Stimulated activated CD8-positive, alpha-beta memory T cell treated with anti-CD3 and anti-CD28 coated beads, Interleukin-4, amount 100 ng/mL, for 1 hour (primary cell): ENCODE measurements at places on chromosomes 3 and 15.

DNA sequence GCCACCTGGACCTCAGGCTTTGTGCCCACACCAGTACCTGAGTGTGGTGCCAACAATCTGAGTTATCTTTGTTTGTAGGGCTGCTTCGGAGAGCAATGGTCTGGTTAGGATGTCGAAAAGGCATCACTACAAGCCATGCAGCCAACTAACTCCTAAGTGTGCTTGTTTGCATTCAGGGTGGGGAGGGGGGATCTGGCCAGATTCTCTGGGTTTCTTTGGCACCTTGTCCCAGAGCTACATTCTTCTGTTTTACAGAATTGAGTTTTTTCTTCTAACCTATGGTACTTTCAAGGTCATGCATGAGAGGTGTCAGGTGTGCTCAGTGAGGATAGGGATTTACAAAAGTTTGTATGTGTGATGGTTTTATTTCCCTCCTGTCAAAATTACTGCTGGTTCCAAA, 391.4 kb upstream of the RARB start:
- no peak for DNase-seq

GRCh38 chr3:98657457-98657856, 64.0 kb upstream of the CPOX start:
- no peak for DNase-seq

- no peak for DNase-seq
Measured at GRCh38 chr3:139893267-139893962, 41.6 kb upstream of the CLSTN2 start.

DNA sequence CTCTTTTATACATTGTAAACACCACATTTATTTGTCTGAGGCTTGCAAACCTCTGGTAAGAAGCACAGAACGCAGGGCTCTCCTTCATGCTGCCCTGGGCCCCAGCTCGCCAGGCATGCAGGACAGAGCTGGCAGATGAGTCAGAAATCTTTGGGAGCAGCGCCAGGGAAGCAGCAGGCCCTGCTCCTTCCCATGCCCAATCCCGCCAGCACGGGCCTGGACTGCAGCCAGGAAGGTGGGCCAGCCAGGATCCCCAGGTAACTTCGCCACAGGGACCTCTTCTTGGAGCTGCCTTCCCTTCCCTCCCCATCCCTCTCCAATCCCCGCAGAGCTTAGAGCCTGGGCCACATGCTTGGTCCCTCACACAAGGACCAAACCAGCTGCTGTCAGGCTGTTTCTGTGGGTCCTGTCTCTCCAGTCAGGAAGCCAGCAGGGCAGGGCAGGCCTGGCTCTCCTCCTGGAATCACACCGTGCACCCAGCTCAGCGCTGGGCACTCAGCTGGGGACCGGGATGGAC, 8.8 kb downstream of the STOML1 start:
- DNase-seq = no peak

- DNase-seq = no peak
Measured at GRCh38 chr15:40772014-40772413, 2.2 kb downstream of the C15orf62 start.

GRCh38 chr15:41584636-41585126, 25.7 kb downstream of the TYRO3 start:
- no peak for DNase-seq

- DNase-seq = no peak
Measured at GRCh38 chr3:126488185-126488584, 12.5 kb upstream of the ZXDC start.

GRCh38 chr15:74312445-74313007, 54.9 kb downstream of the CYP11A1 start:
- DNase-seq = no peak

DNA sequence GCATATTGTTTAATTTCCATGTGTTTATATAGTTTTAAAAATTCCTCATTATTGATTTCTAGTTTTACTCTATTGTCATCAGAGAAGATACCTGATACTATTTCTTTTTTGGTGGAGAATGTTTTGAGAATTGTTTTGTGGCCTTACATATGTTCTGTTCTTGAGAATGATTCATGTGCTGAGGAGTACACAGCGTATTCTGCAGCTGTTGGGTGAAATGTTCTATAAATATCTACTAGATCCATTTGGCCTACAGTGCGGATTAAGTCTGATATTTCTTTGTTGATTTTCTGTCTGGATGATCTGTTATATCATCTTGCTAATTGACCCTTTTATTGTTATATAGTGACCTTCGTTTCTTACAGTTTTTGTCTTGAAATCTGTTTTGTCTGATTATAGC, 109.7 kb downstream of the UBE2E2 start:
- DNase-seq = no peak

GRCh38 chr3:61182662-61183061, 68.6 kb downstream of the FHIT start:
- no peak for DNase-seq

- no peak for DNase-seq
Measured at GRCh38 chr3:188353426-188353825, 199.5 kb downstream of the LPP start.

DNA sequence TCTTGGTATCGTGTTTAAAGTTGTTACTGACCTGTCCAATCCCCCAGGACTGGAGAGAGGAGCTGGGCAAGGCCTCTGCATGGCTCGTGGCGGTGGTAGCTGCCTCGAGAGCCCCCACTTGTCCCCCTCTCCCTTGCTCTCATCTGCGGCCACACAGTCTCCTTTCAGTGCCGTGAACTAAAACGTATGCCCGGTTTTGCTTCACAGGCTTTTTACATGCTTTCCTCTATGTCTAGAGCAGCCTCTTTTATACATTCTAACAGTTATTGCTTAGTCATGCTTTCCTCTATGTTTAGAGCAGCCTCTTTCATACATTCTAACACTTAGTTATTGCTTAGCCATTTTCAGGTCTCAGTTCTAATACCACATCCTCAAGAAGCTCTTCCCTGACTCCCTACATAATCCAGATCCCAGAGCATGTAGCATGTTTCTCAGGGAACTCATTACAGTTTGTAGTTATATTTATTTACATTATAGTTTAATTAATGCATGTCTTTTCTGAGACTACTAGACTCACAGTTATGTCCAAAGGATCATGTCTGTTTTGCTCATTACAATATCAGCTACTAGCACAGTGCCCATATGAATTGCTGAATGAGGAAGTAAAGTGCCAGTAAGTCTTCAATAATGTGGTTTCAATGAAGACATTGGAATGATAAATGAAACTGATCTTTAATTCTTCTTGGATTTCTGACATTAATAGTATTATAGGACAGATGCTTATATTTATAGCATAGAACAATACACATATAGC, 66.5 kb upstream of the TBL1XR1 start:
- DNase-seq = no peak

GRCh38 chr3:71288269-71288930, 295.1 kb downstream of the FOXP1 start:
- DNase-seq = no peak

DNA sequence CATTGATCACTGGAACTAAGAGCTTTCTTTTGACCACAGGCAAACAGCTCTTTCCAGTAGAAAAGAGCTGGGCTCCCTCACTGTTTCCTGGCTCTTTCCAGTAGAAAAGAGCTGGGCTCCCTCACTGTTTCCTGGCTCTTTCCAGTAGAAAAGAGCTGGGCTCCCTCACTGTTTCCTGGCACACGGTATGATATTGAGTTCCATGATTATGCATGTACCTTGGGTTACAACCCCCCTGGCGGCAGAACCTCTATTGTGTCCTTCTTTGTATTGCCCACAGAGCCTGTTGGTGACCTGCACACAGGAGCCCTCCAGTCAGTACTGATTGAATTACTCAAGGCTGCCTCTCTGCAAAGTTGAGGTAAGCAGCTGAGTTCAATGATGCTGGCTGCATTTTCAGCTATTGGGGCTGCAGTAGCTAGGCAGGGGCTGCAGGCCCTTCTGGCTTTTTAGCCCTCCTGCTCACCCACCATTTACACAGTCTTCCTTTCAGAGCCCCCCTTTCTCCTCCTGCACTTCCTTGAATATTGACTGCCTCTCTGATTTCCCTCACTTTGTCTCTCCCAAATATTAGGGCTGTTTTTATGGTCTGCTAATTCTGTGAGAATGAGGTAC, 10.2 kb downstream of the ACKR2 start:
- DNase-seq = no peak

DNA sequence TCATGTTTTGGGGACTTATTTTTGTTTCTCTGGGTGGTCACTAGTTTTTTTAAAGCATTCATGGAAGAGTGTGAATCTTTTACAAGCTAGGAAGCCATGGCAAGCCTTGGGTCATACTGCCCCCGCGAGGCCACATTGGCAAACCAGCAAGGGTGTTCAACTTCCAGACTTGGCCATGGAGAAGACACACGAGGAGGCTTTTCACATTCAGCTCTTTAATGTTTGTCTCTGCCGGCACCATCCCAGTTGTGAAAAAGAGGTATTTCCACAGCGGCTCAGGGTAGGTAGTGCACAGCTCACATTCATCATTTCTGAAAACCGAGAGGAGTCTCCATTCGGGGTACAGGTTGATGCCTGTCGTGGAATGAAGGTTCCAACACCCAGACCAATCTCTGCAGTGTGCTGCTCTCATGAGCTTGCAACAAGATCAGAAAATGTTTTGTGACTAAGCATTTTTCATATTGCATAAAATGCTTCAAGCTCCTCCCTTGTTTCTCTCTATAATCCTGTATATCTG, 7.7 kb downstream of the CCR5 start:
- peak; percentile 39 for DNase-seq

DNA sequence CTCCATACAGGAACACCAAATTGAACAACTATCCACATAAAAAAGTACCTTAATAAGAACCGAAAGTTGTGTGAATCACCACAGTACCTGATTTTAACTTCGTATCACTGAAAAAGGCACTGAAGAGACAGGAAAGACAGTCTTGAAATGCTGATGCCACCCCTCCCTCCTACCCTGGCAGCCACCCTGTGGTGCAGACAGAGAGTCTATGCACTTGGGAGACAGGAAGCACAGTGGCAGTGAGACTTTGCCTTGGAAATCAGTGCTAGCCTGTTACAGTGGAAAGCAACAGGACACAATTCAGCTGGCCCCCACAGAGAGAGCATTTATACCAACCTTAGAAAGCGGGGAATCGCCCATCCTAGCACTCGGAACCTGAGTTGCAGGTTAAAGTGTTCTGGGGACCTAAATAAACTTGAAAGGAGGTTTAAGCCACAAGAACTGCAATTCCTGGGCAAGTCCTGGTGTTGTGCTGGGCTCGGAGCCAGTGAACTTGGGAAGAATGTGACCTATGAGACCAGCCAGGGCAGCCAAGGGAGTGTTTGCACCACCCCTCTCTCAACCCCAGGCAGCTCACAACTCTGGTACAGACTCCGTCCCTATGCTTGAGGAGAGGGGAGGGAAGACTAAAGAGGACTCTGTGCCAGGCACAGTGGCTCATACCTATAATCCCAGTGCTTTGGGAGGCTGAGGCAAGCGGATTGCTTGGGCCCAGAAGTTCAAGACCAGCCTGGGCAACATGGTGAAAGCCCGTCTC, 240.1 kb downstream of the ISL2 start:
- DNase-seq = no peak

DNA sequence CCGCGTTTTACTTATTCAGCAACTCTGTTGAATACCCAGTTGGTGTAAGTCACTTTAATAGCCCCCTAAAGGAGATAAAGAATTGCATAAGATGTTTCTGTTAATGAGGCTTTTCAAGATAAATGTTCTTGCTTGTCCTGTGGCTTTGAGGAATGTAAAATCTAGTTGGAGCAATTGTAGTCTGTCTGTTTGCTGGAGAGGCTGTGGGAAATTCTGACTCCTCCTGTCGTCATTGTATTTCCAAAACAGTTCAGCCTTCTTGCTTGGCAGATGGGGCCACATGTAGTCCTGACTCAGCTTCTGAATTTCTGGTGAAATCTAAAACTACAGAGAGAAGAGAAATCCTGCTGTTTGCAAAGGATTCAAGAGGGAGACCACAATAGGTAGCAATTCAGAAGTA, 114.4 kb downstream of the RYR3 start:
- DNase-seq = no peak

GRCh38 chr3:194339356-194339755, 11.8 kb downstream of the CPN2 start:
- DNase-seq = no peak

DNA sequence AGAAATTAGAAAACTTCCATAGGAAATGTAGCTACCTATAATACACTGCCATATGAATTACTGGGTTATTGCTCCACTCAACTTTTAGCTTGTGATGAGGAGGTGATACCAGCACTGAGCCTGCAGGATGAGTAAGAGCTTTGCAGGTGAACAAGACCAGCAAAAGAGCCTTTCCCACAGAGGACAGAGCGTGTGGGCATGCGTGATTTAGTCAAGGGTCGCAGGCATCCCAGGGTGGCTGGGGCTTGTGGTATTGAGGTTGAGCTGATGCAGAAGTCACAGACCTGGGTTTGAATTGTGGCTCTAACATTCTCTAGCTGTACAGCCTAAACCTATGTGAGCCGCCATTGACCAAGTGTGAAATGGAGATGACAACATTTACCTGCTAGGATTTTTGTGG, 5.6 kb downstream of the NRROS start:
- no peak for DNase-seq

DNA sequence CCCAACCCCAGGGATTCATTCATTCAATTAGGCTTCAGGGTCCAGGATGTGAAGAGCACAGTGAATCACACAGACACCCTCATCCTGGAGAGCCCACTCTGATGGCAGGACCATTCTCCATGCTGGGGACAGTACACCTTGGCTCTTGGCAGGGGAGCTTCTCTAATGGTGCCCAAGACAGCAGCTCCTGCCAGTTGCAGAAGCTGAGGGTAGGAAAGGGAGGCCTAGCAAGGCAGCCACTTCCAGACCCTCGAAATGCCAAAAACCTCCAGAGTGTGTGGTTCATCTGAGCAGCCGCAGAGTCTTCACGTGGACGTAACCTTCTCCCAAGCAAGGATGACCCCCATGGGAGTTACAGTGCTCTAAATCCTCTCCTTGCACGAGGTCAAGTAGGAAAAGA, 186.2 kb downstream of the XXYLT1 start:
- DNase-seq = no peak

GRCh38 chr3:62238003-62238402, 135.3 kb downstream of the FEZF2 start:
- DNase-seq = no peak

GRCh38 chr3:94303266-94303665, 240.4 kb downstream of the NSUN3 start:
- DNase-seq = no peak

GRCh38 chr3:121895121-121895520, 920 bp downstream of the SLC15A2 start:
- no peak for DNase-seq

GRCh38 chr3:162217647-162218046, 721.0 kb downstream of the OTOL1 start:
- DNase-seq = no peak

DNA sequence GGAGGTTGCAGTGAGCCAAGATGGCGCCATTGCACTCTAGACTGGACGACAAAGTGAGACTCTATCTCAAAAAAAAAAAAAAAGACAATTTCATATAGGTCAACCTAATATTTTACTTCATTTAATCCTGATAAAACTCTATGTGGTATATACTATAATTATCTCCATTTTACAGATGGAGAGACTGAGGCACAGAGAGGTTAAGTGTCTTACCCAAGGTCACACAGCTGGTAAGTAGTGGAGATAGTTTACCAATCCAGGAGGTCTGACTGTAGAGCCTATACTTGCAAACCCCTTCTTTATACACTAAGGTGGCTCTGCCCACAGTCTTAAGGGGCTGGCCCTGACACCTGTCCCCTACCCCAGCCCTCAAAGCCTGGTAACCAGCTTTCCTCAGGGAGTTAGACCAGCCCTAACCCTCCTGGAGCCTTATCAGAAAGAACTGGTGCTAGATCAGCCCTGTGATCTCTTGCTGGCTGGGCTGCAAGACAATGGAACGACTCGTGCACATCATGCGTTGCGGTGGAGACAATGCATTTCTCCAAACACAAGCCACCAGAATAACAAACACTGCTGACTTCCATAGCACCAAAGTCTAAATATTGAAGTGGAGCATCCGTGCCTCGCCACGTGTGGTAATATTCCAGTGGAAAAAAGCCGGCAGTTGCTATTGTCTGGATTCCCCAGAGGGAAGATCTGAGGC, 60.0 kb upstream of the SMAD3 start:
- DNase-seq = no peak
